Immature natural killer cell (primary cell): ENCODE measurements at places on chromosomes 2 and 18.

GRCh38 chr2:43321446-43321845 is 95.0 kb upstream of the ZFP36L2 start:
- DNase-seq = no peak

DNA sequence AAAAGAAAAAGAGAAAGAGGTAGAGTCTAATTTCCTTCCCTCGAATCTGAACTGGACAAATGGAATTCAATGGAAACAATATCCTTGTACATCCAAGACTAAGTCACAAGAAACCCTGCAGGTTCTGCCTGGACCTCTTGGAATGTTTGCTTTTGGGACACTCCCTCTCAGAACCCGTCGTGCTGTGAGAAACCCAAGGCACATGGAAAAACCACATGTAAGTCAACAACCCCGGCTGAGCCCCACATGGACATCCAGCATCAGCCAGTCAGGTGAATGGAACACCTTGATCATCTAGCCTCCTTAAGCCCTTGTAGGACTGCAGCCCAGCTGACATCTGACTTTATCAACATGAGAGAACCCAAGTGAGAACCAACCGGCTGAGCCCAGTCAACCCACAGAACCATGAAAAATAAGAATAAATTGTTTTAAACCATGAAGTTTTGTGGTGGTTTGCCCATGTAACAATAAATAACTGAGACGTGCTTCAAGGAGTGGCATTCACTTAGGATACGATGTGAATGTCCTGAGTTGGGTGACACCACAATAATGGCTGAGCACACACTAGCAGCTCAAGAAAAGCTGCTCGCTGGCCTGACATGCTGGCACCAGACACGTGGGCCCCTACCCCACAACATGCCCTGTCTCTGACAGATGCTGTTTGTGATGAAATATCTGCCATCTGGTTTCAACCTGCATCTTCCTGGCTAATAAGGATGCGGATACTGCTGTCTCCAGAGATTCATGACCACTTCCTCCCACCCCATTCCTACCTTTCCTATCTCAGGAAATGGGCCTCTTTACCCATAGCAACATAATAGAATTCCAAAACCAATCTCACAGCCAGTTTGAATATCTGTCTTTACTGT is 28.8 kb downstream of the PKDCC start:
- no peak for DNase-seq

- peak; percentile 83 for DNase-seq
Observed at GRCh38 chr2:241867776-241868420, 1.6 kb upstream of the RTP5 start.

GRCh38 chr2:147173189-147173581 is 671.6 kb upstream of the ACVR2A start:
- no peak for DNase-seq

GRCh38 chr18:3648200-3648599 is 198.2 kb downstream of the TGIF1 start:
- DNase-seq = no peak

DNA sequence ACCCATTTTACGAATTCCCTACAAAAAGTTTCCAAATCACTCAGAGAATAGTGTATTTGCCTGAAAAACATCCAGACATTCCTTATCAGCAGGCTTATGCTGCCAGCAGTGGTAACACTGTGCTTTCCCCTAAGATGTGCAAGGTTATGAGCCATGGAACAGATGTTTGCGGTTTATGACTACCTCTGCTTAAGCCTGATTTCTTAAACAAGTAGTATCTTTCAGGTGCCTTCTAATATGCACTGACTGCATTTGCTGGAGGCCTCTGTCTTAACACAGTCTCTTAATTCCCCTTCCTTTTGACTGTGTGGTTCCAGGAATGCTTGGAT is 54.8 kb downstream of the CDC42EP3 start:
- DNase-seq = no peak

DNA sequence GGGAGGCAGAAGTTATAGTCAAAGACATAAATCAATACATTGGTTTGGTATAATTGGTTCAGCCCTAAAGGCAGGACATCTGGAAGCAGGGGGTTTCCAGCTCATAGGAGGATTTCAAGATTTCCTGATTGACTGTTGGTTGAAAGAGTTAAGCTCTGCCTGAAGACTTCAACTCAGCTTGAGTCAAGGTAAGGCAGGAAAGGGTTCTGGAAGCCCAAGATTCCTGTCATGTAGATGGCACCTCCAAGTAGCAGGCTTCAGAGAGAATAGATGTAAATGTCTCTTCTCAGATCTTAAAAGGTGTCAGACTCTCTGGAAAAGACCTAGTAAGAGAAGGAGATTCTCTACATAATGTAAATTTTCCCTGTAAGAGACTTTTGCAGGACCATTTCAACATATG is 335.3 kb downstream of the RIT2 start:
- no peak for DNase-seq

GRCh38 chr18:33716061-33716683 is 138.2 kb downstream of the ASXL3 start:
- DNase-seq = no peak

DNA sequence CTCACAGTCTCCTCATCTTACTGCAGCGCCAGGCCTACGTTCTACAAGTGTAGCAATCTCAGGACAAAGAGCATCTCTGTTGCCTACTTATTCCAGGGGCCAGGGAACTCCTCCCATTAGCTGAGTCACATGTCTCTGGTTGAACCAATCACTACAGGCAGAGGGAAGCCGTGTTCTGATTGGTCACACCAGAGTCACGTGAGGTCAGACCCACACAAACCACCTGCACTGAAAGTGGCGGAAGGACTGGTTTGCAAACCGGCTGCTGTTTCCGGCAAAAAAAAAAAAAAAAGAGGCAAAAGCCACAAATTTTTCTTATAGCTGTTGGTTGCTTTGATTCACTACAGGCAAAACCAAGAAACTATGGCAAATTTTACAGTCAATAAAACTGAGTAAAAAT is 21.9 kb upstream of the USP14 start:
- DNase-seq = peak; percentile 48

GRCh38 chr2:30702694-30703093 is 104.6 kb downstream of the CAPN13 start:
- DNase-seq = no peak
